NCI-H187 (cell line): ENCODE measurements at places on chromosomes 5 and 9.

DNA sequence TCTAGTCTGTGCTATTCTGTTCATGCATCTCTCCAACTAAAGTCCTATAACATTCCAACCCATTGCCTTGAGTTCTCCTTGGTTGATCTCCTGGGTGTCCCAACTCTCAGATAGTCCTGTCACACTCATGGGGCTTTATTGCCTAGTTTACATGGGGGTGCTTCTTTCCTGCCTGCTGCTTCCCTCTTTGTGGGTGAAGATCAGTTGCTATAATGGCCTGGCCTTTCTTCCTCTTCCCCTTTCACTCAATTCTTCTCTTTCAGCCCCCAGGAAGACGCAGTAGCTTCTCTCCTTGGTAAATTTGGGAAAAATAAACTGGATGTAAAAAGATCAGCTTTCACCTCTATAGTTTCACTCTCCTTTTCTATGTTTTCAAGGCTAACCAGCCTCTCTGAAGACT lies 66.5 kb downstream of the PTCD2 start:
- DNase-seq, result no peak

GRCh38 chr5:178895615-178896571 lies at the start of gene ZFP2:
ZFP2 (plus strand) TSS chr5:178895913; CDS start chr5:178931314, 35,401 bp downstream.
- DNase-seq, result no peak

DNA sequence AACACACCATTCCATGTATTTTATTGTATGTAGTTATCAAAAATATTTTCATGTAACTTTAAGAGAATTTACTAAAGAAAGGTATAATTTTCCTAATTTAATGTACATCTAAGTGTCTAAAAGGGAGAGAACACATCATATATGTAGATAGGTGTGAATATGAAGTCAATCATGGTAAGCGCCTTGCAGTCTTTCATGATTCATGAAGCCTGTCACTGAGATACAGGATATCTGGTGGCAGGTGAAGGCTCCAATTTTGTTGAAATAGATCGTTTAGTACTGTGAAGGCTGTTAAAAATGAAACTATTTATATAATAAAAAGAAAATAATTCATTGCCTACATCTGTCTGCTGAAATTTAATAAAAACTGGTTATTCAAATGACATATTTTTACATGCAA lies 15.5 kb upstream of the RGMB start:
- no peak for DNase-seq

DNA sequence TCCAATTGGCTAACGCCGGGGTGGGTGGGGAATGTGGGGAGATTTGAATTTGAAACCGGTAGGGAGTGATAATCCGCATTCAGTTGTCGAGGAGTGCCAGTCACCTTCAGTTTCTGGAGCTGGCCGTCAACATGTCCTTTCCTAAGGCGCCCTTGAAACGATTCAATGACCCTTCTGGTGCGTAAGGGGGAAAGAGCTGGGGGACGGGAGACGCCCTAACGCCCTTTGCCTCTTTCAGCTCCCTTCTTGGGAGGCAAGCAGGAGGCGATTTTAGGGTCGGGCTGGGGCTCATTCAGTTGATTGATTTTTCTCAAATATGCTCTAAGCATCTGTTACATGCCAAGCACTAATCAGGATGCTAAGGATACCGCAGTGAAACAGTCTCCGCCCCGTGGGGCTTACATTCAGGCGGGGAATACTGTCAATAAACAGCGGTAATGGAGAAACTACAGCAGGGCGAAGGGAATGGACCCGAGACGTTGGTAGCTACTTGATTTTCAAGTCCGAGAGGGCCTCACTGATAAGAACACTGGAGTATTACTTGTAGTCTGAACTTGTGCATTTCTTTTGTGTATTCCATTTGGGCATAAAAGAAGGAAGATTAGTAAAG lies at the start of gene HMMR:
Gene HMMR, plus strand, starts transcription at position 71 of the 610 bp plus-strand sequence. Its CDS starts 61 bp downstream, at position 132.
- peak; percentile 38 for DNase-seq

DNA sequence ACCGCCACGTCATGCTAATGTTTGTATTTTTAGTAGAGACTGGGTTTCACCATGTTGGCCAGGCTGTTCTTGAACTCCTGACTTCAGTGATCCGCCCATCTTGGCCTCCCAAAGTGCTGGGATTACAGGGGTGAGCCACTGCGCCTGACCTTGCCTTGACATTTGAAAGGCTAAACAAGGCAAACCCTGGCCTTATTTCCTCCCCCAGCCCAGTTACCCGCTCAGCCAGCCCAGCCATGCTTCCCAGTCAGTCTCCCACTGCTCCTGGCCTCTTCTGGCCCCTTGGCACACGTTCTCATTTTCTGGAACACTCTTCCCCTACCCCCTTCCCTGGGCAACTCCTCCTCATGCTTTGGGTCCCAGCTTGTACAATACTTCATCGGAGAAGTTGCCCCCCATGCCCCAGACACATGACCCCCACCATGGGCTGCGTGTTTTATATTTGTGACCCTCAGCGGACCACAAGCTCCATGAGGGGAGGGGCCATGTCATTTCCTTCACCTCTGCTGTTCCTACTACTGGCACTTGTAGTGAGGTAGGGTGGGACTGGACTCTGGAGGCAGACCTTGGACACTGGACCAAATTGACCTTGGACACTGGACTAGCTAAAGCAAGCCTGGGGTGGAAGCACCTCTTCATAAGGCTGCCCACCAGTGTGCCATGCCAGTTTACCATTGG lies 94.4 kb upstream of the IER5L start:
- no peak for DNase-seq

GRCh38 chr9:95004411-95005277 lies 278.1 kb downstream of the AOPEP start:
- DNase-seq, result no peak

- DNase-seq, result no peak
These were observed 13.3 kb downstream of the CDC26 start for GRCh38 chr9:113261917-113262671.

GRCh38 chr9:83147315-83148149 lies 84.6 kb upstream of the RASEF start:
- DNase-seq, result no peak

DNA sequence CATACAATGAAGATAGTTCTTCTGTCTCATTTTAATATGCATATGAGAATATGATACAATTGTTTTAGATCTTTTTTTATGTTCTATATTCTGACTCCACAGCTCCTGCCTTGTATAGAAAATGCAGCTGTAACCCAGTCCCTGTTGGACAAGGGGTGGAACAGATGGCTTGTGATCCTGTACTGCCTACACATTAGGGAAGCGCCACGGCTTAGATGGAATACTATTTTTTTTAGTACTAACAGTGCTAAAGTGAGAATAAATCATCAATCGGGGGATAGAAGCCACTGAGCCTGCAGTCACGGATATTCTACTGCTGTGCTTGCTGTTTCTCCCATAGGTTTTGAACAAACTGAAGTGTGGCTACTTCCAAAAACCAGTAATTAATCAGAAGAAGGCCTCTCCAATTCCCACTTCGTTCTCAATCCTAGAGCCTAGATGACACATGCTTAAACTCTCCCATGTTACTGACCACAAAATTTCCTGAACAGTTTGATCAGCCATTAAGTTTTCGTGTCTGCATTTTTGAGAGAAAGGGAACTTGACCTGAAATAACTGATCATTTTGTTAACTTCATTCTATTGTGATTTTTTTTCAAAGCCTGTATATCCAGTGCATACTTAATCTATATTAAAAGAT lies 150.3 kb downstream of the CDH18 start:
- DNase-seq, result no peak

DNA sequence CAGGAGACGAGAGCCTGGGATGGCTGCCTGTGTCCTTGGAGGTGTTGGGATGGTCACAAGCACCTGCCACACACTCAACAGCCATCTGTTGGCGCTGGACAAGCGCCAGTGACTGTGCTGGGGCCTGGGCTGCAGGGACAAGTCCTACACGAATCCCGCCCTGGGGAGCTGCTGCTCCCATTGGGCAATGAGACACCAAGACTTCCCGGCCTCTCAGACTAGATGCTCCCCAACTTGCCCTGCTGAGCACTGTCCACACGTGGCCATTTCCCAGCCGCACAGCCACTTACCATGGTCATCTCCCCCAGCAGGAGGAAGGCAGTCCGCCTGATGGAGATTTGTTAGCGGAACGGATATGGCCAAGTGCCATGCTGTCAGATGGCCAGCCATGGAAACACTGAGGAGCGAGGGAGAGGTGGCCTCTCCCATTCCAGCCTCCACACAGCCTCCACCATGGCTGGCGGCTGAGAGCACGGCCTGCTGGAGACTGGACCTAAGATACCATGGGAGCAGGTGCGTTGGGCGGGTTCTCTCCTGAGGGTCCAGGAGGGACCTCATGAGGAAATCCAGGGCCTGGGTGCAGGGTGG lies 43.9 kb downstream of the PRRT1B start:
- DNase-seq, result no peak

- DNase-seq, result no peak
These were observed 46.0 kb downstream of the C9orf152 start for GRCh38 chr9:110161940-110162339.

DNA sequence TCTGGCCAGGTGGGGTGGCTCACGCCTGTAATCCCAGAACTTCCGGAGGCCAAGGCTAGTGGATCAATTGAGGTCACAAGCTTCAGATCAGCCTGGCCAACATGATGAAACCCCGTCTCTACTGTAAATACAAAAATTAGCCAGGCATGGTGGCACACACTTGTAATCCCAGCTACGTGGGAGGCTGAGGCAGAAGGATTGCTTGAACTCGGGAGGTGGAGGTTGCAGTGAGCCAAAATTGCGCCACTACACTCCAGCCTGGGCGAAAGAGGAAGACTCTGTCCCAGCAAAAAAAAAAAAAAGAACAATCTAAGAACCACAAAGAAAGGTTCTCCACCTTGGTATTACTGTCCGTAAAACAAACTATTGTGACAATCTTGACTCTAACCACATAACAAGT lies 9.7 kb downstream of the MYO10 start:
- no peak for DNase-seq

GRCh38 chr5:122111460-122111859 lies 17.9 kb upstream of the ZNF474 start:
- no peak for DNase-seq

GRCh38 chr5:132238169-132238744 lies 10.6 kb upstream of the P4HA2 start:
- DNase-seq, result peak; percentile 15

DNA sequence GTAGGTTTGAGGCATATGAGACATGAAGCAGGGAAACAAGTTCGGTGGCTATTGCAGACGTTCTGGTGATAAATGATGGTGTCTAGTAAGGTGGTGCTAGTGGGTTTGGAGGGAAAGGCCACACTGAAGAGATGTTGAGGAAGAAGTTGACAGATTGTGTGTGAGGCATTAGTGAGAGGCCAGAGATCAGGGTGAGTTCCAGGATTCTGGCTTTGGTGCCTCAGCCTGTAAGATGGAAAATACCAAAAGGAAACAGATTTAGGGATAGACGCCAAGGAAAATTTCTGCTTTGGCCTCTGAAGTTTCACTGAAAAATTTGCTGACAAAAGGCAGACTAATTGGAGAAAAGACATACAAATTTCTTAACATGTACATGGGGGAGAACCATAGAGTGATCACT lies 6.4 kb upstream of the PAIP1 start:
- no peak for DNase-seq

GRCh38 chr5:89584339-89584956 lies 701.5 kb upstream of the MEF2C start:
- DNase-seq, result no peak

DNA sequence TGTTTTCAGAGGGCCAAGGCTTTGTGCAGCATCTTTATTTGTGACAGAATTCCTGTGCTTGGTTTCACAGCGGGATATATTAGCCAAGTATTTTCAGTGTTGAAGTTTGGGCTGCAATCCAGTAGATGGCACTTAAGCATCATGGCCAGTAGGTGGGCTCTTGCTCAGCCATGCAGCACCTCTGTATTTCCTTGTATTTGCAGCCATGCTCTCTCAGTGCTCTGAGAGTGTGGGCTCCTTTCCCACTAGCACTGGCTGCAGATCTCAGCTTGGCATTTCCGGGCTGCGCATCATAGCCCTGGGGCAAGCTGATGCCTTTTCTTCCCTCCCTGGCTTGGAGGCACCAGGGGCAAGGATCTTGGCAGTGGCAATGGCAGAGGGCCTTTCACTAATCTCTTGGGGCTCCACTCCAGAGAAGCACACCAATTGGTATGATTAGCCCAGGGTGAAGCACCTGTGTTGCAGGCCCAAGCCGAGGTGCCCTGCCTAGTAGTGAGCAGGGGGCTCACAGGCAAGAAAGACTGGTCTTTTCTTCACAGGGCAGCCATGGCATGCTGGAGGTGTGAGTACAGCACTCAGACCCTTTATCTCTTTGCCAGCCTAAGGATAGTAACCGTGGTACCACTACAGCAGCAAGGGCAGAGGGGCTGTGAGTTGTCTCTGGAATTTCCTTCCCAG lies 48.3 kb downstream of the SLCO6A1 start:
- DNase-seq, result no peak

- no peak for DNase-seq
These were observed 197.5 kb downstream of the NPR3 start for GRCh38 chr5:32908641-32909040.

- no peak for DNase-seq
These were observed 55.9 kb downstream of the DAP start for GRCh38 chr5:10704949-10705621.

- no peak for DNase-seq
These were observed 169.7 kb downstream of the ENTREP1 start for GRCh38 chr9:69494763-69495162.

- DNase-seq, result no peak
These were observed 30.2 kb upstream of the CCNG1 start for GRCh38 chr5:163407034-163407655.

GRCh38 chr5:96601200-96601599 lies 61.0 kb upstream of the CAST start:
- no peak for DNase-seq

GRCh38 chr9:76403352-76403751 lies 9.1 kb upstream of the RFK start:
- no peak for DNase-seq

DNA sequence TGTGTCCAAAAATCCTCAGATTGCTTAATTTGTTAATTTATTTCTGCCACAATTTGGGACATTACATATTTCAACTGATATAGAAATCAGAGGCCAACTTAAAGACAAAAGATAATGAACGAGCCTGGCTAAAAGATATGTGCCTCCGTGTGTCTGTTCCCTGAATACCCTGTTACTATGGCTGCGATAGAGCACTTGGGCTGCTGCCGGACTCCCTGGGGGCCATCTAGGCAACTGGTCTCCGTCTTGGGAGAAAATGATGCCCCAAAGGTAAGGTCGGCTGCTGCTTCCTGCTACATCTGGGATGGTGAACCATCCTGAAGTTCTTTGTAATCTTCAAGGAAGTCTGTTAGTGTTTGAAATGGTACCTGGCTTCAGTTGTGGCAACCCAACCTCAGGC lies 72.0 kb downstream of the RCL1 start:
- no peak for DNase-seq

DNA sequence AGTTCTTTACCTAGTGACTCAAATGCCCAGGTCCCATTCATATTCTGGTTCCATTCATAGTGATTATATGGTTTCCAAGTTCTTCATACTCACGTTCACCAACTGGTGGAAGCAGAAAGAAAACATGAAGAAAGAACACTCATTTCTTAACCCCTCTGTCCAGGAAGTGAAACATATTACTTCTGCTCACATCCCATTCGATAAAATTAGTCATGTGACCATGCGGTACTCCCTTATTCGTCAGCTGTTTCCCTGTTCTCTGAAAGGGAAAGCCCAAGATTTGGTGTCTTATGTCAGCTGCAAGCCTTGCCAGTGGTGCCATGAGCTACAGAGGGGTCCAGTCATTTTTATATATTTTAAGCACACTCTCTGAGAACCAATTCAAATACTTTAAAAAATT lies 387.0 kb upstream of the DMAC1 start:
- DNase-seq, result no peak
